ENCODE measurements at places on chromosomes 13 and 19. TPM values are rescaled to one million over a fixed set of nuclear protein-coding genes. Genes with fewer than 3 reads are reported as not detected.

GRCh38 chr19:51637362-51637978 lies 7.3 kb upstream of the SIGLEC5 start:
- DNase-seq = no peak
- no peak overlapping the region for H3K27ac ChIP-seq
- H3K27me3 ChIP-seq = peaks cover 52% of the 10 kb centered on the region
- H3K4me1 ChIP-seq = no peaks in the 10 kb centered on the region

The SMIM44 gene
- total RNA-seq = not detected

The CYP2F1 gene
- not detected for total RNA-seq

The DNMT1 gene
- total RNA-seq = 337 TPM

- H3K27me3 ChIP-seq = peaks cover 4% of the 10 kb centered on the region
- peaks cover 5% of the 10 kb centered on the region for H3K4me1 ChIP-seq
- no peak overlapping the region for H3K27ac ChIP-seq
These were observed 80.3 kb upstream of the FLT1 start for GRCh38 chr13:28575200-28575599.

DNA sequence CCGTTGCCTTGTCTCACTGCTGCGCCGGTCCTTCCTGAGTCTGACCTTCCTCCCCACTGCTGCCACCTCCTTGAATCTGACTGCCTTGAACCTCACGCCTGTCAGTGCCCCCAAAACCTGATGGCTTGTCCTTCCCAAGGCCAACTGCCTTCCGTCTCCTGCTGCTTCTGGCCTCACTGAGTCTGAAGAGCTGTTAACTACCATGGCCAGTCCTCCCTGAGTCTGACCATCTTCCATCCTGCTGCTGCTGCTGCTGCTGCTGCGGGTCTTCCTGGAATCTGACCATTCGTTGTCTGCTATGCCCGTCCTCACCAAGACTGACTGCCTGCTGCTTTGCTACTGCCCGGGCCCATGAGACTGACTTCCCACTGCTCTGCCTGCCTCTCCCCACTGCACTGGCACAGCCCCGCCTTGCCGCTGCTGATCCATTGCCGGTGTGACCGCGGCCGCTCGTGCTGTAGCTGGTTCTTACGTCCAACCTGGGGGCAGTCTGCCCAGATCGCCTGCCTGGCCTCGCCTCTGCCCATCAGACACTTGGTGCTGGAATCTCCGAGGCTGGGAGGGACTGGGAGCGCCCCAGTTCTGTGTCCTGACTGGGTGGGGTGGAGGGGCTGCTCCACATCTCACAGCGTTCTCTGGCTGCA lies 2.9 kb upstream of the RCN3 start:
- no peak overlapping the region for H3K4me3 ChIP-seq
- no peak for DNase-seq
- no peaks in the 10 kb centered on the region for H3K27me3 ChIP-seq
- peaks cover 12% of the 10 kb centered on the region for H3K4me1 ChIP-seq

The UBA52 gene
- total RNA-seq = 1,826 TPM

DNA sequence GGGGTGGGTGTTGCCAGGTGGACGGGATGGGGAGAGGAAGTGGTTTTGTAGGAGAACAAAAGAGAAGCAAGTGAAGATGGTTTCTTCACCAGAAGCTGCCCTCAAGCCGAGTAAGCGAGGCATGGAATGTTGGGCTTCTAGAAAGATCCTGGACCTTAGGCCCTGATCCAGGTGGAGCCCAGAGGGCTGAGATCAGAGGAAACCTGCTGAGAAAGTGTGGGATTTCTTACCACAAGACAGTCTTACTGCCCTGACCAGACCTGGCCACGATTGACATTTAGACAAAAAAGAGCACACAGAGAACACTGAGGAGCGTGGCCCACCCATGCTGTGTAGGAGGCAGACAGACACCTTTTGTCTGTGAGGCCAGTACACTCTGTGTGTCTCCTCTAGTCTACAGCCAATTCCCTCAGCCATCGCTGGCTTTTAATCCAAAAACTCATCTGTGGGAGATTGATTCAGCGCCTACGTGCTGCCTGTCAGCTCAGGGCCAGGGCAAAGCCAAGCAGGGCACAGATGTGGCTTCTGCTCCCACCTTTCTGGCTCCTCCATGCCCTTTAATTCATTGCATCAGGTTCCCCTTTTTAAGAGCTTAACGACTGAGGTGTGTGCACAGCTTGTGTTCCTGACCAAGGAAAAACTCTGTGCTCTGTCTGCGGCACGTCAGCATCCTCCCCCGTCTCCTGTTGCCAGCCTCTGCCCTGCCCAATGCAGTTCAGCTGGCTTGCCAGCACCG lies 123.3 kb downstream of the AKAP11 start:
- H3K4me3 ChIP-seq = peak overlapping the region; percentile 80
- peaks cover 73% of the 10 kb centered on the region for H3K4me1 ChIP-seq
- peak overlapping the region; percentile 98 for H3K27ac ChIP-seq
- peaks cover 50% of the 10 kb centered on the region for H3K36me3 ChIP-seq

DNA sequence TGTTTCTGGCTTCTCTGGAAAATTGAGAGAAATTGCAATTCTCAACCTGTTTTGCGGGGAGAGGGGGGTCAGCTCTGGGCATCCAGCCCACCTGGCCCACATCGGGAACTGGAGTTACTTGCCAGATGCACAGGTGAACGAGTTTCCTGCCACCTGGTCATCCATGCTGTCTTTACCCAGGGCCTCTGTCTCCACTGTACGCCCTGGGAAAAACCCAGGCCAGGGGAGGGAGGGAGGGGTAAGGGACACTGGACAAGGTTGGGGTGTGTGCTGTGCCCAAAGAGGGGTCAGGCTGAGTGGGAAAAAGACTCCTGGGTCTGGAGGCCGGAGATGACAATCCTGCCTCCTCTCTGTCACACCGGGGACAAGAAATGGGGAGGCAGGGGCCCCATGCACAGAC lies 307.6 kb downstream of the ZNF536 start:
- H3K27me3 ChIP-seq = peaks cover 32% of the 10 kb centered on the region
- no peak overlapping the region for H3K4me3 ChIP-seq
- peaks cover 2% of the 10 kb centered on the region for H3K4me1 ChIP-seq
- H3K36me3 ChIP-seq = no peaks in the 10 kb centered on the region
- H3K27ac ChIP-seq = no peak overlapping the region

GRCh38 chr19:7701654-7702457 lies at the start of gene FCER2:
Gene FCER2, minus strand, starts transcription at chr19:7702131. Its CDS starts 2,371 bp downstream, at chr19:7699760.
- no peak within 1 kb of the TSS for H3K4me3 ChIP-seq
- no peak for DNase-seq
- H3K4me1 ChIP-seq = peaks cover 47% of the 10 kb centered on the region
- H3K27ac ChIP-seq = peak within 1 kb of the TSS; percentile 0
- H3K36me3 ChIP-seq = peaks cover 2% of the 10 kb centered on the region

The GGN gene
- total RNA-seq = not detected

The DZIP1 gene
- 1.1 TPM for total RNA-seq

The CYP4F2 gene
- 0.14 TPM for total RNA-seq

- H3K4me1 ChIP-seq = no peaks in the 10 kb centered on the region
- no peaks in the 10 kb centered on the region for H3K27me3 ChIP-seq
- no peaks in the 10 kb centered on the region for H3K36me3 ChIP-seq
These were observed 28.3 kb downstream of the CEBPA start for GRCh38 chr19:33273881-33274662.

The KLC3 gene
- not detected for total RNA-seq

GRCh38 chr19:42441049-42441445 lies 1.7 kb downstream of the CXCL17 start:
- no peak overlapping the region for H3K27ac ChIP-seq
- no peak for DNase-seq
- H3K4me1 ChIP-seq = peaks cover 19% of the 10 kb centered on the region

The DLL3 gene
- 1.4 TPM for total RNA-seq

DNA sequence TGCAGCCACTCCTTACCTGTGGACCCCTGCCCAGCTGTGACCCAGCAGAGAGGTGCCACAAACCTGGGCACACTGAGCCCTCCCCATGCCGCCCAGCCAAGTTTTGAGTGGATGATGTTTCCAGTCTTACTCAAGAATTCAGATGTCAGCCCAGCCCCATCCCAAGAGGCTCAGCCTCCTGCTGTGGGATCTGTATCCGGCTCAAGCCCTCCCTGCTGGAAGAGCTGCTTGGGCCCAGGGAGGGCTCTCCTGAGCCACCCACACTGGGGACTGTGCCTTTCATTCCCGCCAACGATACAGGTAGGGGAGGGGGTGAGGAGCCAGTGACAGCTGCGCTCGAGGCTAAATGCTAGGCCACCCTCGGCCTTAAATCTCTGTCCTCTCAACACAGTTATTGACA lies 5.9 kb upstream of the SLC7A9 start:
- no peak overlapping the region for H3K27ac ChIP-seq
- no peaks in the 10 kb centered on the region for H3K27me3 ChIP-seq

DNA sequence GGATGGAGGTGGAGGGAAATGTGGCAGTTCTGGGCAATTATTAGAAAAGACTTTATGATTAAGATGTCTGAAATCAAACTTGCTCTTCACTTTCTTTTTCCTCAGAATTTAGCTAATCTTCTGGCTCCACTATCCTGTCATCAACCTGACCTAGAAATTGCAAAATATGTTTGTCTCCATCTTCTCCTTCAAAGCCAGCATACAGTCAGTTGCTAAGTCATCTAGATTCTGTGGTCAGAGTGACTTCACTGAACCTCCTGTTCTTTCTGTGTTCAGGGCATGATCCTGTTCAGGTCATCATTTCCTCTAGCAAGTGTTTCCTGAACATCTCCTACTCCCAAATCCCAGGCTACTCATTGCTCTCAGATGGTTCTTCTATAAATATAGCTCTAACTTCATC lies 10.8 kb upstream of the CCNA1 start:
- no peak overlapping the region for H3K27ac ChIP-seq
- no peak for DNase-seq
- no peak overlapping the region for H3K4me3 ChIP-seq
- peaks cover 22% of the 10 kb centered on the region for H3K4me1 ChIP-seq
- H3K27me3 ChIP-seq = peaks cover 76% of the 10 kb centered on the region
- H3K36me3 ChIP-seq = no peaks in the 10 kb centered on the region

The APC2 gene
- 0.26 TPM for total RNA-seq

DNA sequence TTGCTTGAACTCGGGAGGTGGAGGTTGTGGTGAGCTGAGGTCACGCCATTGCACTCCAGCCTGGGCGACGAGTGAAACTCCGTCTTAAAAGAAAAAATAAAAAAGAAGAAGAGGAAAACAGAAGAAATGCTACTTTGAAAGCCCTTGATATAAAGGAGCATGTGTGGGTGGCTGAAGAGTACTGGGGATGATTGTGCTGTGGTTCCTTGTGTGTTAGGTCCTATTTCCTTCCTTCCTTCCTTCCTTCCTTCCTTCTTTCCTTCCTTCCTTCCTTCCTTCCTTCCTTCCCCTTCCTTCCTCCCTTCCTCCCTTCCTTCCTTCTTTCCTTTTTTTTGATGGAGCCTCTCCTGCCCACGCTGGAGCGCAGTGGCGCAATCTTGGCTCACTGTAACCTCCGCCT lies 14.3 kb downstream of the WDR88 start:
- DNase-seq = no peak
- H3K27me3 ChIP-seq = peaks cover 4% of the 10 kb centered on the region

DNA sequence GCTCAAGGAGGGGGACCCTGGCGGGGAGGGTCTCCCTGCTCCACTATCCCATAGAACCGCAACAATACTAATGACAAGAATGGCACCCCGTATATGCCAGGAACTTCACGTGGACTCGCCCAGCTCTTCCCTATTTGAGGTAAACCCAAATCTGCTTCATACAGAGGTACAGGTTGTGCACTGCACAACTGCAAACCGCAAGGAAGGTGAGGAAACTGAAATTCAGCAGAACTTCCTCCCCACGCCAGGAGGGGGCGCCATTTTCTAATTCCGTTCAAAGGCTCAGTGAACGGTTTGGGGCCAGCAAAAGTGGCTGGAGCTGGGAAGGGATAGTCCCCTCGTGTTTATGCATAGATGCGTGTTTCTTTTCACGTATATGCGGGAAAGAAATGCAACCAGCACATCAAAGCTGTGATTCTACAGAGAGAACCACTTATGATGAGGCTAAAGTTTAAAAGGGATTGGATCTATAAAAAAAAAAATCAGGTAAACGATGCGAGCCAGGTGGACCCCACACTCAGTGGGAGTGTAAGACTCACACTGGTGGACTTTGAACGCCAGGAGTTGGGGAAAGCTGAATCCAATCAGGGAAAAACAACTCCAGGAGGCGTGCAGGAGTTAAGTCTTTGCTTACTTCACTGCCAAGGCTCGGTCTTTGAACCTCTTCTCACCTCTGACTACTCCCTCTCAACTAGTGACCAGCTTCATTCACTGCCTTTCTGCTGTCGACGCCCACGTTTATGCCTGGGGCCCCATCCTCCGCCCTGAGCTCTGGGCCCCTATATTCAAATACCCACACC lies 20.3 kb downstream of the C19orf81 start:
- DNase-seq = peak; percentile 46
- peaks cover 4% of the 10 kb centered on the region for H3K4me1 ChIP-seq
- peaks cover 77% of the 10 kb centered on the region for H3K27me3 ChIP-seq
- no peak overlapping the region for H3K4me3 ChIP-seq
- no peak overlapping the region for H3K27ac ChIP-seq

GRCh38 chr13:28621449-28621848 lies 37.5 kb upstream of the POMP start:
- no peaks in the 10 kb centered on the region for H3K27me3 ChIP-seq
- H3K36me3 ChIP-seq = no peaks in the 10 kb centered on the region
- H3K4me3 ChIP-seq = no peak overlapping the region
- H3K27ac ChIP-seq = no peak overlapping the region
- H3K4me1 ChIP-seq = peaks cover 5% of the 10 kb centered on the region
- no peak for DNase-seq

The EBI3 gene
- total RNA-seq = 6.7 TPM

- no peak overlapping the region for H3K4me3 ChIP-seq
- H3K36me3 ChIP-seq = no peaks in the 10 kb centered on the region
- no peak overlapping the region for H3K27ac ChIP-seq
- no peak for DNase-seq
- H3K27me3 ChIP-seq = no peaks in the 10 kb centered on the region
These were observed 56.9 kb downstream of the LACC1 start for GRCh38 chr13:43936647-43937046.

DNA sequence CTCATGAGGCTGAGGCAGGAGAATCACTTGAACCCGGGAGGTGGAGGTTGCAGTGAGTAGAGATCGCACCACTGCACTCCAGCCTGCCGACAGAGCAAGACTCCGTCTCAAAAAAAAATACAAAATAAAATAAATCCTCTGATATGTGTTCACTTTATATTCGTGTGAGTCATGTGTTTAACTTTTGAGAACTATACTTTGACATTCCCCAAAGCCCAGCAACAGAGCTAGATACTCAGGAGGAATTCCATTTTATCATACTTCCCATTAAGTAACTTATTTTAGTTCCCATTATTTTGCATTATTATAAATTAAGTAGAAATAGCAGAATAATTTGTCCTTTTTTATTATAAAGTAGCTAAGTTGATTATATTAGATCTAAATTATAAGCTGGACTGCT lies 3.3 kb upstream of the CHAMP1 start:
- no peak for DNase-seq
- peaks cover 24% of the 10 kb centered on the region for H3K36me3 ChIP-seq
- H3K27ac ChIP-seq = no peak overlapping the region
- no peaks in the 10 kb centered on the region for H3K27me3 ChIP-seq
- peaks cover 22% of the 10 kb centered on the region for H3K4me1 ChIP-seq

- no peak for DNase-seq
- H3K27me3 ChIP-seq = no peaks in the 10 kb centered on the region
- H3K36me3 ChIP-seq = peaks cover 47% of the 10 kb centered on the region
- no peak overlapping the region for H3K4me3 ChIP-seq
These were observed 34.0 kb downstream of the VAV1 start for GRCh38 chr19:6806488-6806887.
